Stimulated activated CD8-positive, alpha-beta memory T cell treated with anti-CD3 and anti-CD28 coated beads, Interleukin-7, amount 100 ng/mL, for 24 hours (primary cell): ENCODE measurements at places on chromosomes 4 and X.

DNA sequence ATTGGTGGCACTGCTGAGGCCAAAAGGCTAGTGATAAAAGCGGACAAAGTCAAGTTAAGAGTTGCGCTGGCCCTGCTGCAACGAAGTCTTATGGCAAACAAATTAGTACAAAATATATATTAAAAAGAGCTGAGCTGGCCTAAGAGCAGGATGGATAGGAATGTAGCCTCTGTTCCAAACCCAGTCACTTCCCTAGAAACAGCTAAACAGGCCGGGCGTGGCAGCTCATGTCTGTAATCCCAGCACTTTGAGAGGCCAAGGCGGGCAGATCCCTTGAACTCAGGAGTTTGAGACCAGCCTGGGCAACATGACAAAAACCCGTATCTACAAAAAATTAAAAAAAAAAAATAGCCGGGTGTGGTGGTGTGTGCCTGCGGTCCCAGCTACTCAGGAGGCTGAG, 32.4 kb upstream of the UGDH start:
- no peak for DNase-seq

- DNase-seq, result no peak
Measured at GRCh38 chrX:1242891-1243402, 25.7 kb upstream of the CSF2RA start.

- DNase-seq, result no peak
Measured at GRCh38 chr4:84362896-84363655, 136.0 kb downstream of the NKX6-1 start.

DNA sequence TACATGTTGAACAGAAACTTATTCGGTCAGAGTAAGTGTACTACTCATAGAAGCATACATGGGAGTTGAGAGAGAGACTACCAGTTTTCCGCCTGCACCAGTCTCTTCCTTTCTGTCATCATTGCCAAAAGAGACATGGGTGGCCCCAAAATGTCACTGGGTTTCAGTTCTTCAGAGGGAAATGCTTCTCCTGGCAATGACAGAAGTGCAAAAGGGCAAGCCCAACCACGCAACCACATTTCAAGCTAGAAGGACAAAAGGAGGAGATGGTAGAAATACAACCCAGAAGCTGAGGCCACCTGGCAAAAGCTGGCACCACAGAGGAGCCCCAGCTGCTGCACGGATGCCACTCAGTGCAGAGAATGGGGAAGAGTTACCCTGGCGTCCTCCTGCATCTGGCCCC, 320.1 kb downstream of the BCOR start:
- no peak for DNase-seq

GRCh38 chr4:47145630-47146029, 114.3 kb downstream of the GABRB1 start:
- DNase-seq, result no peak

DNA sequence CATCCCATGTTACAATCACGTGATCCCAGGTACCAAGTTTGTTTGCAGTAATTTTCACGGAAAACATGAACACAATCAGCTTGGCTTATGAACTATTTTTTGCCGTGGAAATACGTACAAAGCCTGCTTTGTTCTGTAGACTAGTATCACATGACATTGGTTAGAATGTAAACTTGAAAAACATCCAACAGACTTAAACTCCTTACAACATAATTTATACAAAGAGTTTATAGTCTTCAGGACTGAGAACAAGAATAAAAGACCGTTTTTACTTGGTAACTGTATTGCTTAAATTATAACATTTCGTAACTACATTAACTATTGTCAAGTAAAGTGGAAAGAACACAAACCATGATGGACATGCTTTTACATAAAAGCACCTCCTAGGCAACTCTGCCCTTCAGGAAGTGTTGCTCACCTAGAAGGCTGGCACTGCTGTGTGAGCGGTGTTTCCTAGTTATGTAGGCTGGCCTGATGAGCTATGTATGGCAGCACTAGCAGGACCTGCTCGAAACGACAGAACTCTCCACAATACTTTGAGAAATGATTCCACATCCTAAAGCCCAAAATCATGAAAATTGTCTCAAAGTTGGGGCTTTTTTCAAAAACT, 41.8 kb upstream of the WDR1 start:
- no peak for DNase-seq

DNA sequence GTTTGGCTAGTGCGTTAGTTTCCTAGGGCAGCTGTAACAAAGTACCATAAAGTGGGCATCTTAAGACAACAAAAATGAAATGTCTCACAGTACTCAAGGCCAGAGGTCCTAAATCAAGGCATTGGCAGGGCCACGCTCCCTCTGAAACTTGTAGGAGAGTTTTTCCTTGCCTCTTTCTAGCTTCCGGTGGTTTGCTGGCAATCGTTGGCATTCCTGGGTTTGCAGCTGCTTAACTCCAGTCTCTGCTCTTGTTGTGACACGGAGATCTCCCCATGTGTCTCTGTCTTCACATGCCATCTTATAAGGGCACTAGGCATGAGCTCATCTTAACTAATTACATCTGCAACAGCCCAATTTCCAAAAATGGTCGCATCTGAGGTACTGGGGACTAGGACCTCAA, 362.0 kb upstream of the BOD1L1 start:
- DNase-seq, result no peak

- no peak for DNase-seq
Measured at GRCh38 chr4:18815779-18816173, 794.2 kb upstream of the LCORL start.

- DNase-seq, result no peak
Measured at GRCh38 chr4:56512166-56512565, 6.6 kb downstream of the ARL9 start.

DNA sequence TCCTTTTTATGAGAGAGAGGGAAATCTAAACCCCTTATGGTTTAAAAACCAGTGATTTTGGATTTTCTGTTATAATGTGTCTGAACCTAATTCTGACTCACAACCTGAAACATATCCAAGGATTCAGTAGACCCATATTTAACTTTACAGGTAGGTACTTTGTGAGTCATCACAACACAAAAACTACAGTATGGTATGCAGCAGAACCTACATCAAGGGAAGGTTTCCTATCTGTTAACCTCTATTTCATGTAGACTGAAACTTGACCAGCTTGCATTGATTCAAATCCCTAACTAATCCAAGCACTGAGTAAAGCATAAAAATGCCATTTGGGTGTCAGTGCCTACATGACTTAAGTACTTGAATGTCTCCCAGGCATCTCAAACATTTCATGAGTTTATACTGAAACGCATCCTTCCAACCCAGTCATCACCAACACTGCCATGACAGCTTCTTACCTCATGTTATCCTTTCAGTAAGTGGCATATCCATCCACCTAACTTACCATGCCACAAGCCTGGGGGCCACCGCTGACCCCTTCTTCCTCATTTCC, 4.3 kb upstream of the ARHGAP10 start:
- DNase-seq, result no peak

GRCh38 chr4:182434720-182435119, 191.5 kb downstream of the TENM3 start:
- no peak for DNase-seq

DNA sequence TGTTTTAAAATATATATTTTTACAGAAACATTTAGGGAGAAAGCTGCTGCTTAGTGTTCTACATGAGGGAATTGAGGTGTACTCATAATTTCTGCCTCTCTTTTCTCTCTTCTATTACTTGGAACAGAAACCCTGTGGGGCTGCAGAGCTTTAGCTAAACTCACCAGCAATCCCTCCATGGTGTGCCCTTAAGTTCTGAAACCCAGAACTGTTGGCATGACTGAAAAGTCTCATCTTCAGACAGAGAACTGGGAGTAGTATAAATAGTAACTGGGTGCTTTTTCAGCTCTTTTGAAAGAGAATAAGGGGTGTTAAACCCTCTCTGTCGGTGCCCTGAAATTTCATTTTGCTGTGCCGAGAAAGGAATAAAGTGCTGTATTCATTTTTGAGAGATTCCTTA, 294.9 kb upstream of the BOD1L1 start:
- DNase-seq, result no peak

DNA sequence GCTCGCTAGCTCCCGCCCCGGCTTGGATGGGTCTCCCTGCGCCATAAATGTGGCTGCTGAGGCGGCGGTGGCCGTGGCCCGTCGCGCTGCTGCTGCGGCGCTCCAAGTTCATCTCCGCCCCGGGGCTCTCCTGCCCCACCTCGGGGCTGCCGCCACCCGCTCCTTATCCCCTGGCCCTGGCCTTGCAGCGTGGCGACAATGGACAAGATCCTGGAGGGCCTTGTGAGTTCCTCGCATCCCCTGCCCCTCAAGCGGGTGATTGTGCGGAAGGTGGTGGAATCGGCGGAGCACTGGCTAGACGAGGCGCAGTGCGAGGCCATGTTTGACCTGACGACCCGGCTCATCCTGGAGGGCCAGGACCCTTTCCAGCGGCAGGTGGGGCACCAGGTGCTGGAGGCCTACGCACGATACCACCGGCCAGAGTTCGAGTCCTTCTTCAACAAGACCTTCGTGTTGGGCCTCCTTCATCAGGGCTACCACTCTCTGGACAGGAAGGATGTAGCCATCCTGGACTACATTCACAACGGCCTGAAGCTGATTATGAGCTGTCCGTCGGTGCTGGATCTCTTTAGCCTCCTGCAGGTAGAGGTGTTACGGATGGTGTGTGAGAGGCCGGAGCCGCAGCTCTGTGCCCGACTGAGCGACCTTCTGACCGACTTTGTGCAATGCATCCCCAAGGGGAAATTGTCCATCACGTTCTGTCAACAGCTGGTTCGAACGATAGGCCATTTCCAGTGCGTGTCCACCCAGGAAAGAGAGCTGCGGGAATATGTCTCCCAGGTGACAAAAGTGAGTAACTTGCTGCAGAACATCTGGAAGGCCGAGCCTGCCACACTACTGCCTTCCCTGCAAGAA, 763 bp downstream of the USP38 start:
- peak; percentile 1 for DNase-seq

DNA sequence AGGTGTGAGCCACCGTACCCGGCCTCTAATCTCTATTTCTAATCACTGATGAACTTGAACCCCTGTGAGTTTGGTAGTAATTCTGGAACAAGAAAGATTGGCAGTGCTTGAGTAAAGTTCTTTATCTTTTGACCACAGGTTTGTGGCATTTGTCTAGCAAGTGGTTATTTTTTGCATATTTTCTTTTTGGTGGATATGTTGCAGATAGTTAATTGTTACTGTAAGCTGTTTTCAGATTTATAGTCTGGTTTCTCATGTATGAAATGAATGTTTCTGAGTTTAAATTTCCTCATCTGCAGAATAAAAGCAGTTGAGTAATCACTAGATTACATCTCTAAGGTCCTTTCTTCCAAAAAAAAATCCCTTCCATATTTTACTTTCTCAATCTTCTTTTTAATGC, 105.2 kb downstream of the GASK1B start:
- DNase-seq, result no peak
